ENCODE measurements at places on chromosomes 11 and 22.
A peak's percentile ranks its signal among the peaks of the same experiment; 100 is the strongest.

GRCh38 chr22:24105631-24106030, 75.7 kb upstream of the SUSD2 start:
- DNase-seq, result no peak

- no peak for DNase-seq
Measured at GRCh38 chr11:27418356-27418755, 54.2 kb downstream of the LGR4 start.

DNA sequence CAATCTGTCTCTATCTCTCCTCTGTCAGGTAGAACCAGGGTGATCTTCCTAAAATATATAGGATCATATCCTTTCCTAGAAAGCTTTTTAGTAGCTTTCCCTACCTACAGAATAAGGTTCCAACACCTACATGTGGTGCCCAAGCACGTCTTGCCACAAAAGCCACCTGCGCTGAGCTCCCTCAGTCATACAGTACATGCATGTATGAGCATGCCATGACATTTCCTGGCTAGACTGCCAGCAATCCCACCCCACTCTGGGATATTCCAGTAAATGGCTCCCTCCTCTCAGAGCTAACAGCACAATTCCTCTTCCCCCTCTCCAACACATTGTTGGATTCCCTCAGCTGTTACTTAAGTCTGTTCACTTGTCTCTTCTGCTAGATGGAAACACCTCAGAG, 398.0 kb downstream of the TENM4 start:
- no peak for DNase-seq

DNA sequence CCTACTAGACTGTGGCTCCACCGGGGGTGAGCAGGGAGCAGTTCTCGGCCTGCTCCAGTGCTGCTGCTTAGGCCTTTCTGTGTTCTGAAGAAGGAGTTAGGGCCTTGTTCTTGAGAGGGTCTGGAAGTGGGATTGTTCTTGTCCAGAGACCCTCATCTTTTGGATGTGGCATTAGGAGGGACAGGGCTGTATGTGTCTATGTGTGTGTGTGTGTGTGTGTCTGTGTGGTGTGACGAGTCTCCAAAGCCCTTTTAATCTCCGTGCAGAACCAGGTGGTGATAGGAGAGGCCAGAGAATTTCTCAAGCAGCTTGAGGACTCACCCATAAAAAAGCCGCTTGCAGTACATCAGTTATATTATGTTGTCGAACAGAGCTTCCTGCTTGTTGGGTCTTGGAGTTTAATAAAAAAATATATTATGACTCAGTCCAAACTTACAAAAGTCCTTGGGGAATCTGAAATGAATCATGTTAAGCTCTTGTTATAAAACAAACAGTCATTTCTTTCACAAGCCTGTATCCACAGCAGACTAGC, 196.5 kb downstream of the TENM4 start:
- DNase-seq, result no peak

- peak; percentile 43 for DNase-seq
Measured at GRCh38 chr11:66336234-66337102, at the start of gene RIN1. Gene RIN1 (minus strand): TSS chr11:66336434. CDS start chr11:66336402, 32 bp downstream.

GRCh38 chr11:2591805-2592204, 108.0 kb downstream of the KCNQ1OT1 start:
- no peak for DNase-seq

- DNase-seq, result no peak
Measured at GRCh38 chr11:121464352-121464946, 11.7 kb upstream of the SORL1-AS1 start.

DNA sequence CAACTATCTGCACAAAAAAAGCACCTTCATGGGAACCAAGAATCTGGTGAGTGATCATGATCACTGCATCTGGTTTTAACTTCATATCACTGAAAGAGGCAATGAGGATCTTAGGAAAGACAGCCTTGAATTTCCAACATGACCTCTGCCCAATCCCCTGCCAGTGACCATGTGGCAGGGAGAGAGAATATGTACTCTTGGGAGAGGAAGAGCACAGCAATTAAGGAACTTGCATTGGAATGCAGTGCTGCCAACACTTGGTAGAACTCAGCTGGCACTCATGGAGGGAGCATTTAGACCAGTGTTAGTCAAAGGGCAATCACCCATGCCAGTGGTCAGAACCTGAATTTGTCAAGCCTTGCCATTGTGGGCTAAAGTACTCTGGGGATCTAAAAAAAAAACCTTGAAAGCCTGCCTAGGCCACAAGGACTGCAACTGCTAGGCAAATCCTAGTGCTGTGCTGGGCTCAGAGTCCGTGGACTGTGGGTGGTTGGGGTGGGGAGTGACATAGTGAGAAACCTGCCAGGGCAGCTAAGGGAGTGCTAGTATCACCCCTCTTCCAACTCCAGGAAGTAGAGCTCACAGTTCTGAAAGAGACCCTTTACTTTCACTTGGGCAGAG, 23.1 kb downstream of the JRKL start:
- no peak for DNase-seq

- DNase-seq, result no peak
Measured at GRCh38 chr11:59151761-59152160, 9.1 kb downstream of the FAM111A start.

DNA sequence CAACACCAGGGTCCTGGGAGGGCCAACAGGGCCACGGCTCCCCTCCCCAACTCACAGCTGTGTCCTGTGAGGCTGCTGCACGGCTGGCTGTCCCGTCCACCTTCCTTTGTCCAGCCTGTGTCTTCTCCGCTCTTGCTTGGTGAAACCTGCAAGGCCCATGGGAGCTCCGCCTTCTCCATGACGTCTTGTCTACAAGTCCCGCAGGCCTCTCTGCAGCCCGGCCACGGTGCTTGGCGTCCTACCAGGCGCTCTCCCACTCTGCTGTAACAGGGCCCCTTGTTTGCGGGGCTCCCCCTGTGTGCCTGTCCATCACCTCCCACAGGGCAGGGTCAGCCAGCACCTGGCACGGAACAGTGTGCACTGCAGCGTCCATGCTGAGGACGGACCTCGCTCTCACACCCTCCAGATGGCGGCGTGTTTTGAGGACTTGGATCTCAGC, 866.8 kb downstream of the TBC1D22A start:
- peak; percentile 72 for DNase-seq

GRCh38 chr11:56910785-56911184, 77.9 kb upstream of the OR5AK2 start:
- DNase-seq, result no peak

- no peak for DNase-seq
Measured at GRCh38 chr22:46103664-46104063, 46.7 kb upstream of the PPARA start.

GRCh38 chr11:96748639-96749370, 359.0 kb downstream of the JRKL start:
- no peak for DNase-seq

DNA sequence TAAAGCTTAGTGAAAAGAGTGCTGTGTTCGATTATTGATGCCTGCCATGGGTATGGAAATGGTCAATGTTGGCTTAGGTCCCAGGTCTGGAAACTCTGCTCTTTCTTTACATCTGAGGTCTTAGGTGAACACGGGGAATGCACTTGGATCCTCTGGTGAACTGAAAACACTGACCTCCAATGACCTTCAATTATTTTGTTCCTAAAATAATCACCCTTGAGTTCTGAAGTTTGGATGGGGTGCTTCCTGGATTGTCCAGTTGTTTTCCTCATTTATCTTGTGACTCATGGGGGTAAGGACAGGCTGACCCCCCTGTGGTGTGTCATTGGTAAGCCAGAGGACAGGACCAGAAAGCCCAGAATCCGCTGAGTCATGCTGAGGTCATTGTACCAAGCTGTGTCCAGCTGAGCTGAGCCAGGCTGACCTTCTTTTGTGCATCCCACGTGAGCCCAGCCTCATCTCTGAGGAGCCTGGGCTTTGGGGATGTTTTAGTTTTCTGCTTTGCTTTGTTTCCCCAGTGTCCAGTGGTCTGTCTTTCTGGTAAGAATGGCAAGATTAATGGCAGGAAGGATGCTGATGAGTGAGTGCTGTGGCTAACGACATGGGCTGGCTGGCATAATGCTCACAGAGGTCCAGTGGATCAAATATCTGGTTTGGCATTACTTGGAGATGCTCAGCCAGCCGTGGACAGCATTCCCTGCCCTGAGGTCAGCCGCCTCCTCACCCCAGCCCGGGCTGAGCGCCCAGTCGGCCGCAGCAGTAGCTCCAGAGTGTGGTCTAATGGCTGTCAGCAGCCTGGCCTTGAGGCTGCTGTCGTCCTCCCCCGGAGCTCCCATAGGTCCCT, 35.6 kb downstream of the AMPD3 start:
- DNase-seq, result peak; percentile 71

DNA sequence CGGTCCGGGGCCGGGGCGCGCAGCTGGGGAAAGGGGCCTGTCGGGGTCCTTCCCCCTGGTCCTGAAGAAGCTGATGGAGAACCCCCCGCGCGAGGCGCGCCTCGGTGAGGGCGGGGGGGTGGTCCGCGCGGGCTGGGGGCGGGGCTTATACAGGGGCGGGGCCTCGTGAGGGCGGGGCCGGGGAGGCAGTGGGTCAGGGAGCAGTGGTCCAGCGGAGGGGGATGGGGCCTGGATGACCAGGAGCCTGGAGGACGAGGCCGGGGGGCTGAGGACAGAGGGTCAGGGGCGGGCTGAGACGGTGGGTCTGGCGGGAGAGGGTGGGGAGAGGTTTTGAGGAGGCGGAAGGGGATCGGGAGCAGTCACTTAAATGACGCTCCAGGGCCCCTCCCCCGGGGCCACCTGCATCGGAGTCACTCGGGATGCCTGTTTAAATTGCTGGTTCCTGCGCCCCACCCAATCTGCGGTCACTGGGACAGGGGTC, 396 bp downstream of the TEF start:
- DNase-seq, result peak; percentile 67

DNA sequence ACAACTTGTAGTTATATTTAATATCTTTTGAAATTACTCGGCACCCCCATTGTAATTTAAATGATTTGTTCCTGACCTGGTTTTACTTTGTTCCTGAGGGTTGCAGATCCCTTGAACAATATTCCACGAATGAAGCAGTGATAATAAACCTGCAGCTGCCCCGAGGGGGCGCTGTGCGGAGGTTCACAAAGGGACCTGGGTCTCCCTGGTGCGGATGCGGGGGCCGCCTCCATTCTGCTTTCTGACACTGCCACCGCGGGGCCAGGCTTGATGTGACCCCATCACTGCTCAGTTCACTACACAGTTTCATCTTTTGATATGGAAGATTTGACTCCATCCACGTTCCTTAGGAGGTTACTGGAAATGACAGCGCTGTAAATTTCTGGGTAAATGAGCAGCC, 62.9 kb upstream of the PRODH start:
- DNase-seq, result no peak

DNA sequence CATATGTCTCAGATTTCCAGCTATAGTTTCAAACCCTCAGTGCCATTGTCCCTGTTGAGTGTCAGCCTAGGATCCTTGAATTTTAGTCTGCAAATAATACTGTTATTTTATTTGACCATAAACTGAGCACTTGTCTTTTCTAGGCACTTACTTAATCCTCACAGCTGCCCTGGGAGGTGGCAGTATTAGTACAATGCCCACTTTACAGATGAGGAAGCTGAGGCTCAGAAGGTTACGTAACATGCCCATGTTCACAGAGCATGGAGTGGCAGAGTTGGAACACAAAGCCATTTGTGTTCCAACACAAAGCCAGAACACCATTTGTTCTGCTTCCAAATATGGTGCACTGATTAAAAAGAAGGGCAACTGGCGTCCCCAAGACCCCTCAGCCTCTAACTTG, 38.2 kb upstream of the ALX4 start:
- DNase-seq, result no peak

- DNase-seq, result no peak
Measured at GRCh38 chr22:24049211-24049610, 38.1 kb downstream of the CABIN1 start.

DNA sequence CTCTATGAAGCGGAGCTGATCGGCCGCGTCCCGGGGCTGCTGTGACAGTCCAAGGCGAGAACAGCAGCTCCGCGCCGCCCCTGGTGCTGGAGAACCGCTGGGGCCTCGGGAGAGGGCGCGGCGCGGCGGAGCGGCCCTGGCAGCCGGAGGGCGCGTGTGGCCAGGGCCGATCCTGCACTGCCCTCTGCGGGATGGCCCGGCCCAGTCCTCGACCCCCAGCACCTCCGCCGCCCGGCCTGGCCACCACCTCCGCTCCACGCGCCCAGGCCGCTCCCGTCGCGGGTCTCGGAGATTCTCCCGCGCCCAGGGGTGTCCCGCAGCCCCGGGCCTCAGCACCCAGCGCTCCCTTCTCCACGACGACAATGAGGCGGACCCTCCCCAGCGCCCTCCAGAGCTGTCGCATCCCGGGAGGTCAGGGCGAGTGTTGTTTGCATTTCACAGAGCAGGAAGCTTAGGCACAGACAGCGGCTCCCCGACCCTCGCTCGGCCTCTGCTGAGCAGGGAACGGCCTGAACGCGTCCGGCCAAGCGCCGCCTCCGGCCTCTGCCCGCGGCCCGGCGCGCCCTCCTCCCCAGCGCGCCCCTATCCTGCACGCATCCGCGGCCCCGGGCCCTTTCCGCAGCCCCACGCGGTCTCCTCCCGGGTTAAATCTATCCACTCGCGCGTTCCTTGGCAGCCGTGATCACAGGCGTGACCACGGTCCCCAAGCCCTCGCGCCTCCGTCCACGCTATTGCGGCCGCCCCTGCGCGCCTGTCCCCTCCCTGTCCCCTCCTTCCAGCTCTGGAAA, 109.7 kb downstream of the WNT7B start:
- no peak for DNase-seq

DNA sequence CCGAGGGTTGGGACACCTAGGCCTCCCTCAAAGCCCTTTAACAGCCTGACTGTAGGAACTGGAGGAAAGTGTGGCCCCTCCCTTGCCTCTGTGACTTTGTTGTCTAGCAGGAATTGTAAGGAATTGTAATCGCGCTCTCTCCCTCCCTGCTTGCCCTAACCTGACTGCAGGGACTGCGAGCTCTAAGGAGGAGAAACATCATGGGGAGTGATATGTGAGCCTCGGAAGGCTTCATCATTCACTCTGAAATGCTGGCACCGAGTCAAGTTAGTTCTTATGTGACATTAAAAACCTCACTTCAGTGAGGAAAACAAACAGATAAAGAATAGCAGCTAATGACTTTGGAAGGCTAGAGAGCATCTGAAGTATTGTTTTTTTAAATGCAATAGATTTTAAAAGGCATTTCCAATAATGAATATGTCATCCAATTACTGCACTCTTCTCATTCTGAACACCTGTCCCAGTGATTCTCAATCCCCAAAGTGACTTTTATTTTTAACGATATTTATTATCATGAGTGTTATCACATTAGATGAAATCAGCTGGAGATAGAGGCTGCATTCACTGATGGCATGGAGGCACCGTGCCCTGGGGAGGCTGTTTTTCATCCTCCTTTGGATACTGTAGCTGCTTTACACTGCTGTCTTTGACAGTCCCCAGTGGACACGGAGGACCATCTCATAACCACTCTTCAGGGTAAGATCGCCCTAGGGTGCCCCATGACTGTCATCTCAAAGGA, 58.5 kb upstream of the NTM start:
- DNase-seq, result no peak

DNA sequence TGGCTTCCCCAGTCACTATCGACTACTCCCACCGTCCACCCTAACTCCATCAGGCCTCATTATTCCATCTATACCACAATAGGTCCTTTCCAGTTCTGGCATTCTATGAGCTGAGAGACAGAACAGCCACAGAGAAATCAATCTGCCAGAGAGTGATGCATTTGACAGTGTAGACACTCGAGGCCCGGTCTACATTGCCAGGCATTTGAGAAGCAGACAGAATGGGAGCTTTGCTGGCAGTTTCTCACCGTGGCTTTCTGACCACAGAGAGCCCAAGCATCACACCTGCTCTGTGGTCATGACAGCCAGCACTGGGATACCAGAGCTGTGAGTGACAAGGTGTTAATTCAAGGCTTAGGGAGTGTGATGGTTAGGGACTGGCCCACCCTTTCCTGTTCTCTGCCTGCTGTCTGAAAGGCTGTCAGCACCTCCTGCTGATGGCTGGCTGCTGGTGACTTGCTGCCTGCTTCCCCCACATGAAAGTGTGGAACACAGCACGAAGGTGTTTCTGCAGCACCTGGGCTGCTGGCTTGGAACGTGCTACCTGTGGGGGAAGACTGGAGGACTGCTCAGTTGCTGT, 137.8 kb downstream of the KIRREL3 start:
- peak; percentile 65 for DNase-seq
